ENCODE measurements at places on chromosomes 11 and 22.

- DNase-seq = no peak
Measured at GRCh38 chr11:33624083-33624482, 76.5 kb downstream of the C11orf91 start.

- DNase-seq = no peak
Measured at GRCh38 chr22:45709060-45709739, 37.6 kb downstream of the ATXN10 start.

DNA sequence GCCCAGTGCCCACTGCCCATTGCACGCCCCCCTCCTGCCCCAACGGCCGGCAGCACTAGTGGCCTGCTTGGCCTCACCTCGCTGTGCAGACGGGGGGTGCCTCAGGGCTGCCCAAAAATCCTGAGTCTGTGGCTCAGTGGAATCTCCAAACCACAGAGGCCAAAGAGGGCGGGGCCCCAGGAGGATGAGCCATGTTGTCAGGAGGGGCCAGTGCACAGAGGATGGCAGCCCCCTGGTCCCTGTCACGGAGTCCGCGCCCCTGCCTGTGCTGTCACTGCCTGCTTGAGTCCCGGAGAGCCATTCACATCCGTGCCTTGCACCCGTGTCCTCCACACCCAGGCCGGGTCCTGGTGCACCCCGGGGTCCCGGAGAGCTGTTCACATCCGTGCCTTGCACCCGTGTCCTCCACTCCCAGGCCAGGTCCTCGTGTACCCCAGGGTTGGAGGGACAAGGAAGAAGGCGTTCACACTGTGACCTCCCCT is 36.4 kb upstream of the MUC5AC start:
- DNase-seq = no peak

GRCh38 chr11:101466352-101466751 is 117.5 kb downstream of the TRPC6 start:
- no peak for DNase-seq

DNA sequence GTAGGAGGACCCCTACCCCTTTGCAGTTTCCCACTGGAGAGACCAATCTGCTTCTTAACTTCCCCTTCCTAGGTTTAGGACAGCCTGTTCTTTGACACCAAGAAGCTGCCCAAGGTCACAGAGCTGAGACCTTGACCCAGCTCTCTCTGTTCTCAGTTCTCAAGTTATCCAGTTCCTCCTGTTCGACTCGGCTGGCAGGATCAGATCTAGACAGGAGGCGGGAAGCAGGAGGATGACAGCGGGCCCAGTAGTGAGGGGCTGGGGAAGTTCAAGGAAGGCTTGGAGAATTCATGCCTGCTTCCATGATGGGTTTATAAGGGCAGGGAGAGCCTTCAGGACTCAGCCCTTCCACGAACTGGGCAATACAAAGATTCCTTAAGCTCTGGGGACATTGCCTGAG is 210.6 kb downstream of the DSCAML1 start:
- DNase-seq = no peak

DNA sequence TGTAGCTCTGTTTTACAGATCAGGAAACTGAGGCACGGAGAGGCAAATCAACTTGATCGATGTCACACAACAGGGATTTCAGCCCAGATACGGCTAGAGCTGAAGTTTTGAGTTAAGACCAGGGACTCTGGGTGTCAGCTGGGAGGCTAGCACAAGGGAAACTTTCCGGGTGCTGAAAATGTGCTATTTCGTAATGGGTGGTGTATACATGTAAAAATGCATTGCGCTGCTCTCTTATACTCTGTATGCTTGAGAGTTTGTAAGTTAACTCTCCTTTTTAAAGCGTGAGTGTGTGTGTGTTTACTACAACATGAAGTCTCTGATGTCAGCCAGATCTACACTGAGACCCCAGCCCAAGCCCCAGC is 227.6 kb downstream of the MN1 start:
- DNase-seq = no peak

DNA sequence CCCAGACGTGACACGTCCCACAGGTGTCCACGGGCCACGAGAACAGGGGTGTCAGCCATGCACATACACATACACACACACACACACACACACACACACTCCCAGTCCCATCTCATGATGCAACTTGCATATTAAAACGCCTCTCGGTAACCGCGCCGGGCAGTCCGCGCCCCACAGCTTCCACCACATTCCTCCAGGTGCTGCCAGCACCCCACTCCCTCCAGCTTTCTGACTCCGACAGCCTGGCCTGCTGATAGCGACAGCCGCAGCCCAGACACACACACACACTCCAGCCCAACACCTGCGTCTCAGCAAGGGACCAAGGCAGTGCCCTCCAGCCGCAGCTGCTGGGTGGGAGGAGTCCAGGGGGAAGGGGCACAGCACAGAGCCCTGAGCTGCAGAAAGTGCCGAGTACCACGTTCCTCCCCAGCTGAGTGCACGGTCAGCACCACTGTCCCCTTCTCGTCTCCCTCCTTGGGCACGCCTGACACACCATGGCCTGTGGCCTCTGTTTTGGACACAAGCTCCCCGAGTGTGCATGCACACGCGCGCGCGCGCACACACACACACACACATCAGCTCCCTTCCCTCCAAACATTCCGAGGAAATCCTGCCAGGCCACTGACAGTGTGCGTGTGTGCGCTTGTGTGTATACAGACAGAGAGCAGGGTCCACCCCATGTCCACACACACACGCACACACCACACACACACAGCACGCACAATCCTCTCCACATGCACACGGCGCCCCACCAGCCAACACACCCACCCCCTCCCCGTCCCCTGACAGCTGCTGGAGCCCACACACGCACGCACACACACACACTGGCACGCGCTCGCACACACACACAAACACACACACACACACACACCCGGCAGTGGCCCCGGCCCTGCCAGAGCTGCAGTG is 1.2 kb downstream of the ELFN2 start:
- no peak for DNase-seq

DNA sequence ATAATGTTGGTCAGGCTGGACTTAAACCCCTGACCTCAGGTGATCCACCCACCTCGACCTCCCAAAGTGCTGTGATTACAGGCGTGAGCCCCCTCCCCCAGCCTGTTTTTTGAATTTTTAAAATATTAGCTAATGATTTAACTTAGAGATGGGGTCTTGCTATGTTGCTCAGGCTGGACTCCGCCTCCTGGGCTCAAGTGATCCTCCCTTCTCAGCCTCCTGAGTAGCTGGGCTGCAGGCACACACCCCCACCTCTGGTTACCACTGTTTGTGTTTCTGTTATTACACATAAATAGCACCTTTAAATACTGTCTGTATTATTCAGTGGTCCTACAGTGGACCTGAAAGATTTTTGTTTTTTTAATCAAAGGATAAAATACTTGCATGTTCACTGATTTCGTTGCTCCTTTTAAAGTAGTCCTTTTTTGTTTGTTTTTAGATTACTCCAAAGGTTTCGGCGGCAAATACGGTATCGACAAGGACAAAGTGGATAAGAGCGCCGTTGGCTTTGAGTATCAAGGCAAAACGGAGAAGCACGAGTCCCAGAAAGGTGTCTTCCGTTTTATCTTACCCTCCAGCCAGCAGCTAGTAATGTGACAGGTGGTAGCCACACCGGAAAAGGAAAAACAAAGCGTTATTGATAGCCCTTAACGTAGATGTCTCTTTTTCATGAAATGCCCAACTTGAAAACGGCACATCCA is 21.1 kb downstream of the CTTN start:
- DNase-seq = no peak

GRCh38 chr11:27174021-27174420 is 133.4 kb downstream of the BBOX1 start:
- no peak for DNase-seq

DNA sequence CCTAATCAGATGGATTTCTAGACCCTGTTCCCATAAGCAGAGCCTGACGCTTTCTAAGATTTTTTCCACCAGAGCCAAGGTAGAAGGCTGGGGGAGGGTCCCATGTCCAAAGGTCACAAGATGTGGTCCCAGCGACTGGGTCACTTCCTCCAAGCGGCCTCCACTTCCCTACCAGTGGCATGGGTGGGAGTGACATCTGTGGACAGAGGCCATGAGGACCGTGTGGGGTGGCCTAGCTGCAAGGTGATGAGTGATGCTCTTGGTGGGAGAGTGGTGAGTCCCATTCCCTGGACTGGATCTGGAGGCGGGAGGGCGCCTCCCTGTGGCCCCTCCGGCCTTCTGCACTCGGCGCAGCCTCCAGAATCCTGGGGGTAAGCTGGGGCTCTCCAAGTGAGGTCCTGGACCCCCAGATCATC is 32.4 kb upstream of the PRR5 start:
- DNase-seq = peak; percentile 81

GRCh38 chr22:40250608-40251007 is 72.9 kb downstream of the TNRC6B start:
- DNase-seq = no peak

DNA sequence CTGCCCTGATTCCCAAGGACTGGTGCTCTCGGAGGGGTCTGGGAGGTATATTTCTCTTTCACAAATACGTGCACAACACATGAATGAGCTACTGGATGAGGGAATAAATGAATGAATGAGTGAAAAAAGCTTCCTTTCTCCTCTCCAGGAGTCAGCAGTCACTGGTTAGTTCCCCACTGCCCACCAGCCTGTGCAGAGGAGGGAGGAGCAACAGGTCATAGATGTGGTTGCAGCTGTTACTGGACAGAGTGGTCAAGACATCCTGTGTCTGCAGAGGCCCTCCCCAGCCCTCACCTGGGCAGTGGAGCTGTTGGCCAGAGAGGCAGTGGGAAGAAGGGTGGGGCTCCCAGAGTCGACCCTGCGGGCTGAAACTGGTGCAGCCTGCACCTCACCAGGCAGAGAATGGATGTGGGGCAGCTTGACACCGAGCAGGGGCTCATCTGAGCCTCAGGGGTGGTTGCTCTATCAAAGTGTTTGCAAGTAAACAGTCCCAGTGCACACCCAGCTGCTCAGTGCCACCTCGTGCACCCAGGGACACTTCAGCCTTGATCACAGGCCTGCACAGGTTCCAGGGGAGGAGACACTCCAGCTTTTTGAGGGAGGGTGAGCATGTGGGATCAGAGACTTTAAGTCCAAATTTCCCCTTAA is 1.4 kb upstream of the VPREB1 start:
- DNase-seq = no peak

DNA sequence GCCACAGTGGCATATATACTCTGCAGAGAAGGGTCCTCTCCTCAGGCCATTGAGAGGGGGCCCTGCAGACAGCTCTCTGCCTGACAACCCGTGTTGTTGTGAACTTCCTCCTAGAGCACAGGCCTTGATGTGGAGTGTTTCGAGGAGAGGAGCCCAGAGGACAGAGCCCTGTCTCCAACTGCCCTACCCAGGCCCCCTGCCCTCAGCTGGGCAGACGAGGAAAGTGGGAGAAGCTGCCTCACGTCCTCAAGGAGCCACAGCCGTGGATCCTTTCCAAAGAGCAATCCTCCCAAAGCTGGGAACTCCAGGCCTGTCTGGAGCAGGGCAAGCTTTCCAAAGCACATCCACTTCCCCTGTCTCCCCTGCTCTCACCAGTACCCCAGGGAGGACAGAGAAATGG is 10.7 kb downstream of the LMO1 start:
- DNase-seq = no peak
